ENCODE measurements at places on chromosomes 6 and 20. TPM values are rescaled to one million over a fixed set of nuclear protein-coding genes. Genes with fewer than 3 reads are reported as not detected.

Gene GHRH
- total RNA-seq, result not detected

Gene SMLR1
- not detected for total RNA-seq

Gene SLC35D3
- total RNA-seq, result not detected

Gene OR2J3
- not detected for total RNA-seq
